Thymus (tissue), 14 donors: ENCODE measurements at places on chromosomes 5 and 9. TPM values are rescaled to one million over a fixed set of nuclear protein-coding genes. Genes with fewer than 3 reads are reported as not detected.

DNA sequence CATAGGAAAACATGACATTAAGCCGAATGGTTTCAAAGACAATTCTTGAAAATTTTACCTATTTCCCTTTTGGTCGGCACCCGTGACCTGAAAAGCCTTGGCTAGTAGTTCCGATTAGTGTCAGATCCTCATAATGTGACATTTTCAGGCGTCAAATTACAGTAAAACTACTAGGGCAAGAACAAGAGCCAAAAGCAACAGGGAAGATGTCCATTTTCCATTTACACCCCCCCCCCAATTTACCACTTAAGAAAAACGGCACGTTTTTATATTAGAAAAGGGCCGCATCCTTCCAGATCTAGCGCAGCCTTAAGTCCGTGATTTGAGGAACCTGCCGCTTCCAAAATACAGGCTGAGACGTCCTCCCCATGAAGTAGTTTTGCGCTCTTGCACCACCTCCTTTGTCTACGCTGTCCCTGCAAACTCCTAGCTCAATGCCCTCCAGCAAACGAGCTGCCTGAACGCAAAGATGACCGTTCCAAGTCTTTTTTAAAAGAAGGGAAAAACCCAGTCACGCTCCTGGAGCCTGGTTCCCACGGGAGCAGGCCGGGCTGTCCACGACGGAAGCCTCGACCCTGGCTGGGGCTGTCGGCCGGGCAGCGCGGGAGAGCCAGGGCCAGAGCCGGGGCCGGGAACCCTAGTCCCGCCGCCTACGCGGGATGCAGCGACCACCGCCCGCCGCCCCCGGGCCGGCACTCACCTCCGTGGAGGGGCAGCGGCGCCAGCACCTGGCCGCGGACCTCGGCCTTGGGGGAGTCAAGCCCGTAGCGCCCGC is 616 bp downstream of the RNF130 start:
- peak overlapping the region; percentile 77 for H3K27ac ChIP-seq
- no peak for DNase-seq
- H3K4me1 ChIP-seq, result peaks cover 12% of the 10 kb centered on the region
- H3K36me3 ChIP-seq, result no peaks in the 10 kb centered on the region
- H3K4me3 ChIP-seq, result peak overlapping the region; percentile 77

- no peak overlapping the region for H3K27ac ChIP-seq
- no peaks in the 10 kb centered on the region for H3K36me3 ChIP-seq
- no peaks in the 10 kb centered on the region for H3K27me3 ChIP-seq
- no peak overlapping the region for H3K4me3 ChIP-seq
- no peaks in the 10 kb centered on the region for H3K4me1 ChIP-seq
Measured at GRCh38 chr9:74100042-74100441, 397.1 kb upstream of the RORB start.

DNA sequence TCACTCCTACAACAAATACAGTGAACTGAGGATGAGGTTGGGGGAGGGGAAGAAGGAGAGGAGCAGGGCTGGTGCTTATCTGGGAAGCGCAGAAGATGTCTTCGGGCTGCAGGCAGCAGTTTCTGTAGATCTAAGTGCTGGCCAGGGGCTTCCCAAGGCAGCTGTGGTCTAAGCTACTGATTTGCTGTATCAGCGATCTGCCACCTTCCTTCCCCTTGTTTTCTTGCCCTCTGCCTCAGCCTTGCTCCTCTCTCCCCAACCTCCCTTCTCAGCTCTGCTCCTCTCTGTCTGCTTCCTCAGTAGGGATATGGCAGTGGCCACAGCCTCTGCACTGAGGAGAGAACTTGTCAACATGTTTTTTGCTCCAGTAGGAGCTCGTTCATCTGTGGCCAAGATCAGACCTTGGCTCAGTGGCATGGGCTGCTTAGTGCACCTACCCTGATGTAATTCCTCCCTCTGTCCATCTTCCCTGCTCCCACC is 42.8 kb upstream of the IL6ST start:
- no peaks in the 10 kb centered on the region for H3K27me3 ChIP-seq
- no peak overlapping the region for H3K4me3 ChIP-seq
- H3K27ac ChIP-seq, result no peak overlapping the region
- no peaks in the 10 kb centered on the region for H3K4me1 ChIP-seq
- no peaks in the 10 kb centered on the region for H3K36me3 ChIP-seq
- DNase-seq, result no peak

DNA sequence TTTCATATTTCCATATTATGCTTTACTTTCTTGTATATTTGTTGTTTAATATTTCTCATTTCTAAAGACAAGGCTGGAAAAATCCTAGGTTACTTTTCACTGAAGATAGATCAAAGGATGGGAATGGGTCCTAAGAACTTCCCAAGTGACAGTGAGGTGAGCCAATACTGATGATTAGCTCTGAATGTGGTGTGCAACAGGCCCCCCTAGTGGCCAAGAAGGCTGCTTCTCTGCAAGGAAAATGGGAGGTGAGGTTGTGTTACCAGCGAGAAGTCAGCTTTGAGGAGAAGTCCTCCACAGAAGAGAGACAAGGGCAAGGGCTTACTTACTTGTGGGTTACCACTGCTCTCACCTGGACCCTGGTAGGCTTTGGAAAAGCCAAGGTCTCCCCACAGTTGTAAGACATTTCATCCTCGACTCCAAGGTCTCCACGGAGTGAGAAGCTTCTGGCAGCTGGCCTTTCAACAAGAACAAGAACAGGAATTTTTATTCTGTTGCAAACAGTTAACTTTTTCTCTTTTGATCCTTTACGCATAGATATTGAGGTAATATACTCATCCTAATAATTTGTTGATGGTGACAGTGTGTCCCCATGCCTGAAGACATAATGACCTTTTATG is 69.9 kb downstream of the MAMDC2 start:
- H3K27ac ChIP-seq, result no peak overlapping the region
- no peaks in the 10 kb centered on the region for H3K4me1 ChIP-seq
- no peaks in the 10 kb centered on the region for H3K36me3 ChIP-seq
- H3K27me3 ChIP-seq, result no peaks in the 10 kb centered on the region
- DNase-seq, result no peak

The LRRC19 gene
- total RNA-seq, result not detected
